K562 (cell line): ENCODE measurements at places on chromosomes 2 and 18.

- DNase-seq = peak; percentile 57
Observed at GRCh38 chr2:119756837-119757236, 2.9 kb upstream of the PTPN4 start.

GRCh38 chr2:84320940-84321339 is 138.1 kb downstream of the SUCLG1 start:
- no peak for DNase-seq

GRCh38 chr2:118748245-118748885 is 99.1 kb downstream of the EN1 start:
- DNase-seq = no peak

DNA sequence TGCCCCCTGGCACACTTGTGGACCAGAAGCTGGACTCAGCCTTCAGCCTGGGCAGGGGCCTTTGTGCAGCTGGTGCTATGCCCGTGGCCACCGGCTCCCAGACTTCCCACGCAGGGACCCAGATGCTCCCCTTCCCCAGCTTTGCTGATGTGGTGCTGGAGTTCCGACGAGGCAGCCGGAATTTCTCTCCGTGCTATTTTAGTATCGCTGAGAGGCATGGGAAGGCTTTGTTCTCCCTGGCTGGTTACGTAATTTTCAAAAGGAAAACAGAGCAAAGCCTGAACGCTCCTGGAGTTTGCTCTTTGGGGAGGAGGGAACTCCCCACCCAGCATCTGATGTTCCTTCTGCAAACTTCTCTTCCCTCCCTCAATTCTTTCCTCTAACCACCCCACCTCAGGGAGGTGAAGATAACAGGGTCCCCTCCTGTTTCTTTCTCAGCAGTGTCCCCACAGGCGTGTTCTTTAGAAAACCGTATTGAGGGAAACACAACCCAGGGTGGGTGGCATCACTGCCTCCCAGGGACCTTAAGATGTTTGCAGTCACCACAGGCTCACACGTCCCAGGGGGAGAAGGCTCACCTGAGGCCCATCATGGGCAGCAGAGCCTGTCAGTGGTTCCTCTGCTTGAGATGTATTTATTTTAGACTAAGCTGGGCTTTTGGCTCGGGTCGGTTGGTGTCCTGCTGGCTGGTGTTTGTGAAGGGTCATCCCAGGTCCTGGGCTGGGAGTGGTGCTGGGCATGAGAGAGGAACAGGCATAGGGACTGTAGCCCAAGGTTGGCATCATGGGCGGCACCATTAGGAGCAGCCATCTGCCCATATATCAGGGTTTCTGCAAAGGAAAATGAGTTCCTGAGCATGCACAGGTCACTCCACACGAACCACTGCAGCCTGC is 95.0 kb downstream of the MAPK4 start:
- no peak for DNase-seq

- DNase-seq = no peak
Observed at GRCh38 chr2:15811367-15811766, 129.0 kb upstream of the MYCN start.

- no peak for DNase-seq
Observed at GRCh38 chr18:59512025-59512755, 153.1 kb upstream of the LMAN1 start.

DNA sequence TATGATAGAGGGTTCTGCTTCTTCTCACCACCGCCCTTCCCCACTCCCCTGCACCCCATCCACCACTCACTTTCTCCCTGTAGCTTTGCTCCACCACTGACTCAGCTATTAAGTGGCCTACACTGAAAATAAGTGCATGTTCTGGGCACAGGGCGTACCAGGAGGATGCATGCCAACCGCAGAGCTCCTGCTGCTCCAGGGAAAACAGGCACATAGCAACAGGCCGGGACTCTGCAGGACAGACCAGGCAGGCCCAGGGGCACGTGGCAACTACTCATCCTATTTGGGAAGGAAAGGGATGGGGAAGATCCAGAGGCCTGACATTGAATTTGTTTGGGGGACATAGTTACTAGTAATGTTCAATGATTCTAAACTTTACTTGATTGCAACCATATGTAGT is 28.4 kb downstream of the ARL4C start:
- DNase-seq = no peak
